ENCODE measurements at places on chromosomes 1 and 21.

GRCh38 chr1:9595156-9595967 lies 6.7 kb downstream of the TMEM201 start:
- DNase-seq, result no peak

DNA sequence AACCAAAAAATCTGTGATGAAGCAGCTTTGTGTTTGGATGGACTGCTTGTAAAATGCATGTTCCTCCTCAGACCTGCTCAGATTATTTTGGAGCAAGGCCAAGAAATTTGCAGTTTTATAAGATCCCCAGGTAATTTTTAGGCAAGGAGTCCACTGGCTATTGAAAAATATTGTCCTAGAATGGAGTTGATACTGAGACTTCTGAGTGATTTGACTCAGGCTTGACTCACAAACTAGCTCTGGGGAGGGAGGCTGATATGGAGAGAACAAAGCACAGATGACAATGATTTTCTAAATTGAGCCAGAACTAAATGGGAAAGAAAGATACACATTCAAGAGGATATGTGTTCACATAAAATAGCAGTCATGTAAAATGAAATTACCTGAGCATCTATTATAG lies 36.7 kb downstream of the AGL start:
- DNase-seq, result peak; percentile 7

- DNase-seq, result no peak
Observed at GRCh38 chr1:109689844-109690405, 2.3 kb downstream of the GSTM1 start.

- DNase-seq, result peak; percentile 16
Observed at GRCh38 chr1:218164111-218164929, 120.8 kb upstream of the RRP15 start.

GRCh38 chr21:37912616-37913015 lies 3.6 kb downstream of the KCNJ6 start:
- no peak for DNase-seq

DNA sequence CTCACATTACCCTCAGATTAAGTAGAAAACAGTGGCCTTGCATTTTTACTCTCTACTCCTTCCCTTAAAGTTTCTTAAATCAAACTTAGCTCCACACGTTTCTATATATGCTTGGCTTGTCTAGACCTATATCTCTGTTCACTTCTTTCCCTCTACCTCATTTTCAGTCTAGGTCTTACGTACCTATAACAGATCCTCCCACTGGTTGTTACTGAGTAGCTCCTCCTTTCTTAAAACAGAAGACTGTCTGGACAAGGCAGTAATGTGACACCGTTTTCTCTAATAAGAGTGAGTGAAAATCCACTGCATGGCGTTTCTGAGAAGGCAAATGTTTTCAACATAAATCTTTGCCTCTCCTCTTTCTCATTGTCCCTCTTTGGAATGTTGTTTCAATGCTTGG lies 211.7 kb upstream of the POGK start:
- no peak for DNase-seq

DNA sequence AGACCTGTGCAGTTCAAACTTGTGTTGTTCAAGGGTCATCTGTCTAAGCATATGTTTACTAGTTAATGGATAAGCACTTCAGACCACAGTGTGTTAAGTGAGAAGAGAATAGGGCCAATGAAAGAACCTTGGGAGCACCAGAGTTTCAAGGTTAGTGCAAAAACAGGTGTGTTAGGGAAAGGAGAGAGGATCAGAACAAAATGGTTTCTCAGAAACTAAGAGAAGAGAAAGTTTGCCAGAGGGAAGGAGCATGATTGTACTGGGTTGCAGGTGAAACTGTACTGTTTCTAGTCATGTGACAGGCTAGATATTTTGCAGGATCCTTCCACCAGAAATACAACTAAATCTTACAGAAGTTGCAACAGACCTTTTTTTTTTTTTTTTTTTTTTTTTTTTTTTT lies 23.3 kb downstream of the RPRD2 start:
- DNase-seq, result no peak

- DNase-seq, result peak; percentile 91
Observed at GRCh38 chr1:32221980-32222755, at the start of the genes EIF3I and TMEM234. TSS of gene EIF3I (plus strand) at chr1:32222407. CDS start at chr1:32222442, 35 bp downstream. TSS of gene TMEM234 (minus strand) at chr1:32222353. CDS start at chr1:32222322, 31 bp downstream.
